Left cardiac atrium (tissue), 4 donors: ENCODE measurements at places on chromosomes 1 and 21. TPM values are rescaled to one million over a fixed set of nuclear protein-coding genes. Genes with fewer than 3 reads are reported as not detected.

TESK2 gene
- 2.8 TPM for total RNA-seq

ANGPTL7 gene
- 3.0 TPM for total RNA-seq

USH2A gene
- total RNA-seq: 3.9 TPM

GBP5 gene
- 1.3 TPM for total RNA-seq

CGN gene
- 2.0 TPM for total RNA-seq

SETDB1 gene
- total RNA-seq: 19.9 TPM

NBPF26 gene
- 13.2 TPM for total RNA-seq

RLF gene
- 11.7 TPM for total RNA-seq

C1QC gene
- total RNA-seq: 292 TPM

OSCP1 gene
- total RNA-seq: 5.9 TPM

FCRL2 gene
- not detected for total RNA-seq

ILDR2 gene
- 7.3 TPM for total RNA-seq

DNA sequence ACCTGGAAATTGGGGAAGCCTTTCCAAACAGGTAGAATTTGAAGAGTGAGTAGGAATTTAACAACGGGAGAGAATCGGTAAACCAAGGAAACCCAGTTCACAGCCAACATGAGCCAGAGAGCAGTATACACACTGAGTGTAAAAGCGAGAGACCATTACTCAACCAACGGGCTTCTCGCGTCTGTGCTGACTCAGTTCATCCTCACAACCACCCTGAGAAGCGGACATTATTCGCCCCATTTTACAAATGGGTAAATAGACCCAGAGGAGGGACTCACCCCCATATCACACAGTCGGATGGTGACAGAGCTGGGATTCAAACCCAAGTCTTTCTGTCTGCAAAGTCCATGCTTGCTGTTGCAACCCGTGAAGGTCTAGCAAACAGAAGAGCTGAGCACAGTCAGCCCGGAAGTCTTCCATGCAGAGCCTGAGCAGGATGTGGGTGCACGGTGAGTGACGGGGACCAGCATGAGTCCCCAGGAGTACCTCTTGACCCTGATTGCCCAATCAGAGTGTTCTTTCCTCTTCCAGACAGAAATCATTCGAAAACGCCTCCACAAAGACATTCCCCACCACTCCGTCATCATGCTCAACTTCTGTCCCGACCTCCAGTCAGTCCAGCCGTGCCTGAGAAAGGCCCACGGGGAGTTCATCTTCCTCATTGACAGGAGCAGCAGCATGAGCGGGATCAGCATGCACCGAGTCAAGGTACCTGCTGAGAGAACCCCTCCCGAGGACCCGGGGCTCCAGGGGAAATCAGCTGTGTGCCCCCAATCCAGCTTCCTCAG lies 32.3 kb downstream of the VWA5B1 start:
- DNase-seq: no peak

DNA sequence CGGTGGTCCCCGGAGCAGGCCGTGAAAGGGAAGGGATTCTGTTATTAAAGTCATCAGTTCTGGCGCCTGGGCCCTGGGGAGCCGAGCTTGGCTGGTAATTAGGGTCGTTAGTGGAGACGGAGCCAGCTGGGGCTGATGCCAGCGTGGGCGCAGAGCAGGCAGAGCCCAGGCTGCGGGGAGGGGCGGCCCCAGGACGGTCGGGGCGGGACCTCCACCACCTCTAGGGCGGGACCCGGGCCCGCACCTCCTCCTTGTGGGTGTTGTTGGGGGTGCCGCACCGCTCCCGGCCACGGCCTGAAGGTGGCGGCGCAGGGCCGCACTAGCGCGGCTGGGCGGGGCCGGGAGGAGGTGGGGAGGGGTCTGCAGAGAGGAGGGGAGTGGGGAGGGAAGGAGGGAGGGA lies 470.6 kb downstream of the PTPRU start:
- no peak for DNase-seq

DNA sequence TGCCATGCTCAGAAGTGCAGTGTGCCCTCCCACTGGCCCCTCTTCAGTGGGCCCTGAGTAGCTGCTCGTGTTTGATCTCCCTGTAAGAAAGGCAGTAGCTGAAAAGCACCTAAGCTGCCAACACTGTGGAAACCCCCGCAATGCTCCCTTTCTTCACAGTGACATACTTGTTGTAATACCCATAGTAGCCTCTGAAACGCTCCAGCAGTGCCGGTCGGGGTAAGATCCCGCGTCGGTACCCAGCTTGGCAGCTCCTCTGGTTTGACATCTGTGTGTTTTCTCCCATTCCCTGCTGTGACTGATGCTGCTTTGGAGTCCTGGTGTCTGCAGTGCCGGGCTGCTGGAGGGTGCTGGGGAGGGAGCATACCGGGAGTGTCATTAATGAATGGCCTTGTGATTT lies 3.6 kb downstream of the CHAF1B start:
- DNase-seq: no peak

GRCh38 chr1:63875636-63876035 lies 101.8 kb downstream of the ROR1 start:
- no peak for DNase-seq

DNA sequence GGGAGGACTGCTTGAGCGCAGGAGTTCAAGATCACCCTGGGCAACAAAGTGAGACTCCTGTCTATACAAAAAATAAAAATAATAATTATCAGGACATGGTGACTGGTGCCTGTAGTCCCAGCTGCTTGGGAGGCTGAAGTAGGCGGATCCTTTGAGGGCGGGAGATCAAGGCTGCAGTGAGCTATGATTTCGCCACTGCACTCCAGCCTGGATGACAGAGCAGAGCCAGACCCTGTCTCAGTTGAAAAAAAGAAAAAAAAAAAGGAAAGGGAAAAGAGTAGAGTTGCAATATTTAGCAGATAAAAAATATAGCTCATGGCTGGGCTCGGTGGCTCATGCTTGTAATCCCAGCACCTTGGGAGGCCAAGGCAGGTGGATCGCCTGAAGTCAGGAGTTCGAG lies 3.3 kb upstream of the S1PR1 start:
- no peak for DNase-seq

DNA sequence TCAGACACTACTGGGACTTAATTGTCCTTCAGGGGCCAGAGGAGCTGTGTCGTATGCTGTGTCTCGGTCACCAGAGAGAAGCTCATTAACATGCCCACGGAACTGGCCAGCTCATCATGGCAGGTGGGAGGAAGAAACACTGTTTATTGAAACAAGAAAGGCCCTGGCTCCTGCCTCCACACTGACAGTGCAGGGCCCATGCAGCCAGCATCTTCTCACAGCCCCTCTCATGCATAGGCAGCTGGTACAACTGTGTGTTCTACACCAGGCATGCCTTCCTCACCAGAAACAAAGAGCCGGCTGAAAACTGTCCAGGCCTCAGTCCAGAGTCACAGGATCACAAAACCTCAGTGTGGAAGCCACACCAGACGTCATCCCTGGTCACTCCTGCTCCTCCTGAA lies 106.0 kb downstream of the UBE2U start:
- no peak for DNase-seq

- no peak for DNase-seq
Measured at GRCh38 chr1:165960881-165961280, 133.5 kb downstream of the UCK2 start.

GRCh38 chr1:192133350-192133926 lies 24.8 kb upstream of the RGS18 start:
- no peak for DNase-seq

- peak; percentile 61 for DNase-seq
Measured at GRCh38 chr1:248807067-248807737, 18.5 kb downstream of the SH3BP5L start.

DNA sequence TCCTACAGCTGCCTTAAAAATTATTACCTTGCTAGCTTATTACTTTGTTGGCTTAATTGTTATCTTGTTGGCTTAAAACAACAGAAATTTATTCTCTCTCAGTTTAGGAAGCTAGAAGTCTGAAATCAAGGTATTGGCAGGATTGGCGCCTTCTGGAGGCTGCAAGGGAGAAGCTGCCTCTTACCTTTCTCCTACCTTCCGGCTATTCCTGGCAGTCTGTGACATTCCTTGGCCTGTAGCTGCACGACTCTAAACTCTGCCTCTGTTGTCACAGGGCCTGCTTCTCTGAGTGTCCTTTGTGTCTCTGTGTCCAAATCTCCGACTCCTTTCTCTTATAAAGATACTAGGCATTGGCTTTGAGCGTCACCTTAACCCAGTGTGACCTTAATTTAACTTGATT lies 579.9 kb upstream of the B3GALT2 start:
- no peak for DNase-seq

DNA sequence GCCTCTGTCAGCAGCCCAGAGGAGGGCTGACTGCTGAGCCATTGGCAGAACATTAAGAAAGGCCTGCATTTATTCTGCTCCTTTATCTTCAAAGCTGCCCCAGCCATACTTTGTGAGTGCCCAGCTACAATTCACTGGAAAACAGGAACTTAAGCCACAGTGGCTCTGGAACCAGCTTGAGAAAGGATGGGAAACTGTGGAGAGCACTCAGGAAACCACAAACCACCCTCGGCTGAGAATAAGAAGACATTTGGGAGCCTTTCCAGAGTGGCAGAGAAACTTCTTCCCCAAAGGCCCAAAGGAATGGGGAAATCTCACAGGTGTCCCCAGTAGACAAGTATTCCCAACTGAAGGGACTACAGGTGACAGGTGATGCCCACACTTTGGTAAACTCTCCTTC lies 1.8 kb downstream of the LAMB3 start:
- DNase-seq: no peak

GRCh38 chr1:41044187-41044586 lies 22.7 kb upstream of the SLFNL1 start:
- no peak for DNase-seq

- DNase-seq: peak; percentile 58
Measured at GRCh38 chr1:230977761-230978490, 735 bp downstream of the TTC13 start.

DNA sequence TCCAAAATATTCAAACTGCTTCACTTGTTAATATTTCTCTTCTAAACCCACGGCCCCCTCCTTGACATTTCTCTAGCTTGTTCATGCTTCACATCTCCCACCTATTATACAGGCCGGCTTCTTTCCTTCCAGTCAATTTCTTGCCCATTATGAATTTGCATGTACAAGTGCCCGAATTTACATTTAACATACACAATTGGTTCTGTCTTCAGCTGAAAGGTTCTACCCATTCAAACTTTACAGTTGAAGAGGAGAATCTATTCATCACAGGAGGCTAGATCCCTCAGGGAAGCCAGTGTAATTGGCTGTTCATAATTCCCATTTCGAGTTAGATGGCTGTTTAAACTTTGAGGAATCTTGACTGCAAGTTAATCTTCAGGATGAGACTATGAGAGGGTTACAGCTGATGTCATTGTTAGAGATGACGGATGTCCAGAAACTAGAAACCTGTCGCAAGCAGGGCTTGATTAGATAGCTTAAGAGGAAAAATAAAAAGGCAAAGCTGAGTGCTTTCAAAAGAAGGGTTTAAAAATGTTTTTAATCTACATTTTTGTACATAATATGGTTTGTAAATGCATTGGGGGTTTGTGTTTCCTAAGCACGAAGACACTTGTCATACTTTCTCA lies 157.0 kb downstream of the ADSS2 start:
- no peak for DNase-seq

DNA sequence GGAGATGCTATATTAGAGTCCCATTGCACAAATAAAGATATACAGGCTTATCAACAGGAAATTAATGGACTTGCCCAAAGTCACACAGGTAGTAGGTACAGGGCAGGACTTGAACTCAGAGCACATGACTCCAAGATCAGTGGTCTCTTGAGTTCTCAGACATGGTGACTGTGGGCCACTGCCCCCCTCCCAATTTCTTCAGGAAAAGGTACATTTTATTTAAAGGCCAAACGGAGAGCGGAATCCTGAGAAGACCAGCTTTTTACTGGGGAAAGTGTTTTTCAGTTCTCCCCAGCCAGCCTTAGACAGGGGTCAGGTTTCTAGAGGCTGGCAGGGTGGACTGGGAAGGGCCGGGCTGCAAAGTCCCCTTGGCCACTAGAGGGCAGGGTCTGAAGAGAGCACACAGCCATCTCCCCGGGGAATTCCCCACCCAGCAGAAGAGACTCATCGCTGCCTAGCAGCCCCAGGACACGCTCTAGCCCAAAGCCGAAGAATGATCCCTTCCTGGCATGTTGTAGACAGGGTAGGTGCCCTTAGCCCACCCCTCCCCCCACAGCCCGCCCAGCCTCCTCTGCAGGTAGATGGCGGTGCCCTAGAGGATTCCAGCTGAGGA lies 29.7 kb downstream of the ACP6 start:
- DNase-seq: peak; percentile 75

DNA sequence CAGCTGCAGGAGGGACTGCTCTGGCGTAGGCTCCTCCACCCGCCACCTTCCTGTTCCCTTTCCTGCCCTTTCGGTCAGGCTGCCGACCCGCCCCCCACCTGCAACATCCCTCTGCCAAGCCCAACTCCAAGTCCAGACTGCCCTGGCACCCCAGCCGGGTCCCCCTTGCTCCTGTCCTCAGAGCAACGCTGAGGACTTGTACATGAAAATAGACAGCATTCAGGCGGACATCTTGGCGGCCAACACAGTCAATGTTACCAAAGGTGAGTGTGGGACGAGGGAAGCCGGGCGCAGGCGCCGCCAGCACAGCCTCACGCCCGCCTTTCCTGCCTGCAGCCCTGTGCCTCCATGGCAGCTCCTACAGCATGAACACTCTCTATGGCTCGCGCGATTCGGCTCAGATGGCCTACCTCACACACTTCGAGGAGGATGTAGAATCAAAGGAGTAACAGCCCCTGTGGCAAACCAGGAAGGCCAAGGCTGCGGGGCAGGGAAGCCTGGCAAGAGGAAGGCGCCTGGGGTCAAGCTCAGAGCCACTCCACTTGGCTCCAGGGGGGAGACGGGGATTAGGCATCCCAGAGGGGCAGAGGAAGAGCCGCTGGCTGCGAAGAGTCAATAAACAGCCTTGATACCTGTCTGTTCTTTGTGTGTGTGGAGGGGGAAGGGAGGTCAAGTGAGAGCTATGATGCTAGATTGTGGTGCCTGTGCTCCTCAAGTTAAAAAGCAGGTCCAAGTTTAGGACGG lies 5.8 kb downstream of the RNU5D-1 start:
- no peak for DNase-seq

DNA sequence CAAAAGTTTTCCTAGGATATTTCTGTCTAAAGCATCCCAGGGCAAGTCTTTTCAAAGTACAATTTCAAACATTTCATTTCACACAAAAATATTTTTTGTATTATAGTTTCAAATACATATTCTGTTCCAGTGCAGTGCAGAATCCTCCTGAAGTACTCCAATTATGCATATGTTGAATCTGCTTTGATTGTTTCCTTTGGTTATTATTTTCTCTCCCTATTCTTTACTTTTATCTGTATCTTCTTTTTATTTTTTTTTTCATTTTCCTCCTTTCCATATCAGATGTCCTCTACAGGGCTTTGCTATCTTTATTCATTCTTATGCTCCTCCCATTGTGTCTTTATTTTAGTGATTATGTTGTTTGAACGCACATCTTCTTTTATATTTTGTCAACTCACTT lies 274.8 kb downstream of the DPYD start:
- DNase-seq: no peak
